NCI-H2029 (cell line): ENCODE measurements at places on chromosomes 3 and 15.
A peak's percentile ranks its signal among the peaks of the same experiment; 100 is the strongest.

- DNase-seq: no peak
Observed at GRCh38 chr3:169215461-169216352, 447.8 kb downstream of the MECOM start.

DNA sequence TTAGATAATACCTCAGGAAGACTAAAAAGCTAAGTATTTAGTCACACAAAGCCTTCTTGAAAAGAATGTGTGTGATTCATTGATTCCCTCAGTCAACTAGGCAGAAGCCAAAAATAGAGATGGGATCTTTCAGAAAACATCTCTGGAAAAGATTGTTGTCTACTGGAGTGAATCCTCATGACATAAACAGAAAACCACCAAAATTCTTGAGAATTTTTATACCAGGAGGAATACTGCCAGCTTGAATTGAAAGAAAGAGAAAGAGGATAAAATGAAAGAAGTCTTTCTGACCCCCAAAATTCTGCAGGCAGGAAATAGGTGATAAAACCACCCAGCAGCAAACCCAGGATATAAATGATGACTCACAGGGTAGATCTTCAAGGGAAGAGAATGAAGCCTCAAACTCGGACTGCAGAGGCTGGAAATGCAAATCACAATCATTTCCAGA lies 363.1 kb upstream of the PLSCR5 start:
- no peak for DNase-seq

DNA sequence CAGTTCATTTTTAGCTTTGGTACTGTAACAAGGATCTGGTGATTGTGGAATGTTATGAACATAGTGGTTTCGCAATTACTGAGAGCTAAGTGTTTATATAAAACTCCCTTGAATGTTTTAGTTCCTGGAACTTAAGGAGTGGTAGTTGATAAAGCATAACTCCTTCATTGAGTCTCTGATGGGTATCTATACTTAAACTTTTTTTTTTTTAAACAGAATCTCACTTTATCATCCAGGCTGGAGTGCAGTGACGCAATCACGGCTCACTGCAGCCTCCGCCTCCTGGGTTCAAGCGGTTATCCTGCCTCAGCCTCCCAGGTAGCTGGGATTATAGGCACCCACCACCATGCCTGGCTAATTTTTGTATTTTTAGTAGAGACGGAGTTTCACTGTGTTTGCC lies 11.3 kb downstream of the PRKCI start:
- DNase-seq: no peak

- DNase-seq: no peak
Observed at GRCh38 chr3:143486611-143487010, 361.7 kb downstream of the SLC9A9 start.

GRCh38 chr3:13507570-13508339 lies 27.6 kb downstream of the HDAC11 start:
- peak; percentile 10 for DNase-seq

DNA sequence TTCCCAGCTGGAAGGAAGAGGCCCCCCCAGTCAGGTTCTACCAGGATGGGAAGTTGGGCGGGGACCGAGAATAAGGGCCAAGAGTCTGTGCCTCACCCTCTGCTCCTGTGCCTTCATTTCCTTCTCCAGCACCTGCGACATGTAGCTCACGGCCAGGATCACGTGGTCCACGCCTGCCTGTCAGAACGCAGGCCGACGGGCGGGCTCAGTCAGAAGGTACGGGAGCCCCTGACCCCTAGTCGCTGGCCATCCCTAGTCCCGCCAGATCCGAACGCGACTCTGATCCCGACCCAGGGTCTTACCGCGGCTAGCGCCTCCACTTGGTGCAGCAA lies 489 bp downstream of the GMPPB start:
- DNase-seq: peak; percentile 64

GRCh38 chr3:141851411-141851810 lies 25.0 kb upstream of the ATP1B3 start:
- DNase-seq: no peak

- DNase-seq: no peak
Observed at GRCh38 chr3:45411081-45411480, 22.7 kb downstream of the LARS2 start.

GRCh38 chr3:9214599-9214998 lies 34.8 kb downstream of the SRGAP3 start:
- DNase-seq: no peak

DNA sequence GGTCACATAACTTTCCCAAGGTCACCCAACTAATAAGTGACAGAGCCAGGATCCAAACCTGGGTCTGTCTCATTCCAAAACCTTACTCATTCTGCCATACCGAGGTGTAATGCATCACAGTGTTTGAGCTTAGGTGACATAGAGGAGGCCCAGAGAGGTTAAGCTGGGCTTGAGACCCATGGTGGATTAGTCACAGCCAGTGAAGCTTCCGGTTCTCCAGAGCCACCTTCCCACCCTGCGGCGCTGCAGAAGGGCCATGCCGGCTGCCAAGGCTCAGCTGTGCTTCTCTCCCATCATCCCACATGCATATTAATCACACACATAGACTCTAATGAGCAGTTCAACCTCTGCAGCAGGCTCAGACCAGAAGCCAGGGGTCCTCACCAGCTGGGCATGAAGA lies 42.2 kb downstream of the SPSB4 start:
- no peak for DNase-seq

DNA sequence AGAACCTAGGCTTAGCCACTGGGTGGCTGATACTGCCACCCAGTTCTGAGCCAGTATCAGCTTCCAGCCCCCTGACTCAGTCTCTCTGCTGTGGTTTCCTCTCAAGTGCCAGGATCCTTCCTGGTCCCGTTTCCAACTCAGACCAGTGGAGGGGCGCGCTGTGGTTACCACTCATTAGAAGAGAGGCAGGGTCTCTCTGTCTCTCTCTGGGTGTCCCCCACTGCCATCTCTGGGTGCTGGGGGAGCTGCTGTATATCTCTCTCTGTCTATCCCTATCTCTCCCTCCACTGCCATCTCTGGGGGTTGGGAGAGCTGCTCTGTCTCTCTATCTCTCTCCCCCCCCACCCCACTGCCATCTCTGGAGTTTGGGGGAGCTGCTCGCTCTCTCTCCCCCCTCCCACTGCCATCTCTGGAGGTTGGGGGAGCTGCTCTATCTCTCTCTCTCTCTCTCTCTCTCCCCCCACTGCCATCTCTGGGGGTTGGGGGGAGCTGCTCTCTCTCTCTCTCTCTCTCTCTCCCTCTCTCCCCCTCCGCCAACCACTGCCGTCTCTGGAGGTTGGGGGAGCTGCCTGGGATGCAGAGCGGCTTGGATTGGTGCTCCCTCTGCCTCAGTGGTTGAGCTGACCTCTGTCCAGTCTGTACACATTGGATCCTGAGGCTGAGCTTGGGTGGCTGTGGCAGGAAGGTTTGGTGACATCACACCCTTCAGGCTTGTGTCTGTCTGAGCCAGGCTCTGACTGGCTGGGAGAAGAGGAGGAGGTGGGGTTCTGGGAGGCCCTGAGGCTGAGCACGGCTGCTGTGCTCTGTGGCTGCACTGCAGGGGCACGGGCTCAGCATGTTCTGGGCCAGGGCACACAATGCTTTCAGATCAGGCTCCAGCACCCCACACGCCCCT lies 98.9 kb downstream of the APBA2 start:
- DNase-seq: peak; percentile 46

DNA sequence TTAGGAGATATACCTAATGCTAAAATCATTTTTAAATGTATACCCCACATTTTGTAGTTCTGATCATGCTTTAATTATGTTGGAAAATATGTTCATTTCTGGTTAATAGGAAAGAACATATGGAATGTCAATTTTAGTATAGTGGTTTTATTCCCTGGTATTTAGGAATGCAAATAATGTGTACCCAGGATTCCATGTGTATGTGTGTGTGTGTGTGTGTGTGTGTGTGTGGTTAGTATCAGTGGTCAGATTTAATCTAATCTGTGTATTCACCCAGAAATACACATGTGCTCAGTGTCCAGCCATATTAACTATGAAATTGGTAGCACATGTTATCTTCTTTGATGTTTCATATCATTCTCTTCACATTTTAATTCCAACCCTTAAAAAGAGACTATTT lies 233.5 kb upstream of the DCBLD2 start:
- DNase-seq: no peak

GRCh38 chr3:110272525-110272924 lies 799.1 kb upstream of the NECTIN3 start:
- DNase-seq: no peak
